ENCODE measurements at places on chromosomes 11 and 22.

GRCh38 chr11:94895451-94895850 is 77.9 kb downstream of the CWC15 start:
- no peak for DNase-seq

- DNase-seq, result no peak
These were observed 57.8 kb downstream of the OPCML start for GRCh38 chr11:133474461-133474860.

GRCh38 chr22:49959782-49960158 is 802 bp upstream of the PIM3 start:
- DNase-seq, result no peak

DNA sequence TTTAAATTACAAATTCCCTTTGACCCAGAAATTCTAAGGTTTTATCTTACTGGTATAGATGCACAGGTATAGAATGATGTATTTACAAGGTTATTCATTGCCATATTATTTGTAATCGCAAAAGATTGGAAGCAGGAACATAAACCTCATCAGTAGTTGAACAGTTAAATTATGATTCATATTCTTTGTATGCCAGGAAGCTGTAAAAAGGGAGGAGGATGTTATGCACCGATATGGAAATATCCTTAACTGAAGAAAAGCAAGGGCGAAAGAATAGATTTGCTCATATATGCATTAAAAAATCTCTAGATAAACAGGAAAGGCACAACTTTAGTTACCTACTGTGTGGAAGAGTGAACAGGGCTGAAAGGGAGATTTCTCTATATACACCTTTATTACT is 36.7 kb downstream of the PPFIA1 start:
- no peak for DNase-seq

GRCh38 chr11:65422633-65423515 is at the start of gene NEAT1:
NEAT1 (plus strand) TSS chr11:65422798.
- peak; percentile 70 for DNase-seq

Measured in HAP-1 (cell line).